Fibroblast of skin of abdomen (primary cell): ENCODE measurements at places on chromosomes 11 and 22.
A peak's percentile ranks its signal among the peaks of the same experiment; 100 is the strongest.

GRCh38 chr11:69004411-69005182 lies 8.4 kb downstream of the MRGPRF start:
- no peak for DNase-seq

GRCh38 chr11:71204294-71204693 lies 48.1 kb downstream of the SHANK2 start:
- DNase-seq = no peak

DNA sequence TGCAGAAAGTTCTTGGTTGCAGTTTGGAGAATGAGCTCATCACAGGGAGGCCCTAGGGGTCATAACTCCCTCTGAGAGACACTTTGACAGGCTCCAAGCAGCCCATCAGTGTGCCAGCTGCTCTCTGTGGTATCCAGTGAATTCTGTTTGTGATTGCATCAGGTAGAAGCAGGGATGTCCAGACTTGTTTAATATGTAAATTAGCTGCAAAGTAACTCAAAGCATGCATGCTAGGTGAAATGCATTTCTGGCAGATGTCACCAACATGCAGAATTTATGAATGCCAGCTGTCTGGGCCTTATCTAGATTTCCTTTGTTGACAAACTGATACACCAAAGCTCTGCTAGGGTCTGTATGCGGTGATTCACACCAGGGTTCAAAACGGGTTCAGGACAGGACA lies 123.6 kb upstream of the MTNR1B start:
- peak; percentile 64 for DNase-seq

DNA sequence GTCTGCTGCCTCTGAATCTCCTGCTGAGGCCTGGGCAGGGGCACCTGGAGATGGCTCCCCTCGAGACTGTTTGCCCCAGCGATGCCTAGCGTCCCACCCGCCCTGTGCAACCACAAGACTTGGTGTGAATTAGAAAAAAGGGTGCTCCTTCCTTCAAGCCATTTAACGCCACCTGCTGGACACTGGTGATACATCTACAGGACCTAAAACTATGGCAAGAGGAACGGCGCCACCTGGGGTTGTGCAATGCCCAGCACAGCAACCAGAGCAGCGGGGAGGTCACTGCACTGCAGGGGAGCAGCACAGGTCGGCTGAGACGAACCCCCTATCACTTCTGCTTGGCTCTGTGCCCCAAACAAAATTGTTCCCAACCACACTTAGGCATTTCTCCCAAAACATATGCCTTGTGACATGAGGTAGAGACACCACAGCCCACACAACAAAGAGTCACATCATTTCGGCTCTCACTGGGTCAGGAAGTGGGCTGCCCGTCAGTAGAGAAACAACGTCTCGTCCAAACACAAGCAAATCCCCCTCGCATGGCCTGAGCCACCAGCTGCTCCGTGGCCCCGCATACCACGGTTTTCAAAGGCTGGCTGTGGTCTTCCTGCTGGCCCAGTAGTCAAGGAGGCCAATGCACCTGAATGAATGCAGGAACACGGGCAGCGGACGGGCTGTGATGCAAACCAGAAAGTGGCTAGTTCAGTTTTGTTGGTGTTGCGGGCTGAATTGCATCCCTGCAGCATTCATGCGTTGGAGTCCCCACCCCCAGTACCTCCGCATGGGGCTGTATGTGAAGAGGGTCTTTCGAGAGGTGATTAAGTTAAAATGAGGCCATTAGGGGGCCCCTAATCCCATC lies 171.9 kb downstream of the SHANK2 start:
- DNase-seq = peak; percentile 57
